ENCODE measurements at places on chromosomes 2 and 18.

- no peak for DNase-seq
Observed at GRCh38 chr2:78941751-78942150, 83.8 kb upstream of the REG3G start.

DNA sequence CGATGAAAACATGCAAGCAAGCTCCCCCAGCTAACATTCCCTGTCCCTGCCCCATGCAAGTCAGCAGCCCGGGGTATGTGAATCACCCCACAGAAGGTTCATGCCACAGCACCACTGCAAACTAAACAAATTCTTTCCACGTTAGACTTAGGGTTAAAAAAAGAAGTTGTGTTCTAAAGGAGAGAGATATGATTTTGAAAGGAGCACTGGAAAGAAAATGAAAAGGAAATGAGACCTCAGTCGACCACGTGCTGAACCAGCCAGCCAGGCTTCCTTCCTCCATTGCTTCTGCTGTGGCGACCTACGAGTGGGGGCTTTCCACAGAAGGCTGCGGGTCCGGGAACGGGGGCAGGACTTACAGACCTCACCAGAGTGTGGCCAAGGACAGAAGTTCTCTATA, 52.0 kb downstream of the ARL4C start:
- DNase-seq, result no peak

DNA sequence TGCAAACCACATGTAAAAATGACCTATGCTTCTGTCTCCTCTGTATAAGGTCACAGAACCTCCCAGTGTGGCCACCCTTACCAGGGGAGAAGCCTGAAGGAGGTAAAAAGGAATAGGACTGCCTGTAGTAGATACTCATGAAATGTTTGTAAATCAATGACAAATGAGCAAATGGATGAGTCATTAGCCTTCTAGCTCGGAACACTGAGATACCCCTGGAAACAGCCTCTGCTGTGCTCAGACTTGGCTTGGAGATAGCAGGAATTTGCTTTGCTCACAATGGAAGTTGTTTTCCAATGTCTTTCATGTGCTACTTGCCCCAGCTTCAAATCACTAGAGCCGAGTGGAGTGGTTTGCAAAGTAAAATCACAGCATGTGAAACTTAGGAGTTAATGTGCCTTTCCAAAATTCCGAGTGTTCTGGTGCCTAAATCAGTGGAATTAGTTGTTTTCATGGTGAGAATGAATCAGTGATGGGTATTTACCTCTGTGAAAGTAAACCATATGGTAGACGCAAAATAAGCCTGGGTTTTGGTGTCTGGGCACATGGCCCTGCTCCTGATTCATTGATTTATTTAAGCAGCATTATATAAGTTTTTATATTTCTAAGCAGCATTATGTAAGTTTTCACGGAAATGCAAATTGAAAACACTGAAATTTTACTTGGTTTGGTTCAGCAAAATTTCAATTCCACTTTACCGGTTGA, 154.0 kb upstream of the MAP3K20 start:
- DNase-seq, result no peak

GRCh38 chr18:25005541-25006403, 346.2 kb downstream of the ZNF521 start:
- no peak for DNase-seq

- no peak for DNase-seq
Observed at GRCh38 chr2:84880645-84881521, at the start of gene TRABD2A. TRABD2A (minus strand) TSS chr2:84881084; CDS start chr2:84881039, 45 bp downstream.

DNA sequence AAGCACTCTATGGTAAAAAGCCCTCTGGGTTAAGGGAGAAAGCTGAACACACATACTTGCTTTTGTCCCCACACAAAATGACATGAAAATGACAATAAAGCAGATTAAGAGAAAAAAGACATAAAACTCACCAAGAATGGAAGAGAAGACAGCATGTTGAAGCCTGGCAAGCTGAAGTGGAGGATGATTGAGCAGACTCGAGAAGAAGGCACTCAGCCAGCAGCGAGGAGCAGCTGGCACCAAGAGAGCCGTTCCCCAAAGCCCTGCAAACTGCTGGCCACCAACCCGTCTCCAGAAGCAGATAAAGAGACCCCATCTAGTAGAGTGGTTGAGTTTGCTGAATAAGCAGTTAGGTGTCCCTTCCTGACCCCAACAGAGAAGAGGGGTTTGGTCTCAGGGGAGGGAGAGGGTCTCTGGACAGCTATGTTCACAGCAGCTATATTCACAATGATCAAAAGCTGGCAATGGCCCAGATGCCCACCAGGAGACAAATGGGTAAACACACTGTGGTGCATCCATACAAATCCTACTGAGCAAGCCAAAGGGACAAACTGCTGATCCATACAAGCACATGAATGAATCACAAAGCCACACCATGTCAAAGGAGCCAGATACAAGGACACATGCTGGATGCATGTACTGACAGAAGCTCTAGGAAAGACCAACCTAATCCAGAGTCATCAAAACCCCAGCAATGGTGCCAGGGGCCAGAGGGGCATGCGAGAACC, 36.9 kb downstream of the FAM168B start:
- DNase-seq, result no peak

DNA sequence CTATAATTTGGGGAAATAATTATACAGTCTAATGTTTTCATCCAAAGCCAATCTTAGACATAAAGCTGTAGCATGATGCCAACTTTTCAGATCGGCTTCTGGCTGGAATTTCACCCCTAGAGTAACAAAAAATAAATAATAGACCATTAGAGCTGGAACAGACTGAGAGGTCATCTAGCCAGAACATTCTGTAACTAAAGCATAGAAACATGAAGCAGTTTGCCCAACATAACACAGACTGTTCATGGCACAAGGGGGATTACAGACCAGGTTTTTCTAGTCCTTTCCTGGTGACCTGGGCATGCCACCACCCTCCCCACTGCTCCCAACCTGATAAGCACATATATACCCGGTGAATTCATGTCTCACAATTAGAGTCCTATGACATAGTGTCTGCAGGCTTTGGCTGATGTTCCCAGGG, 116.4 kb upstream of the PPP1CB start:
- DNase-seq, result no peak

DNA sequence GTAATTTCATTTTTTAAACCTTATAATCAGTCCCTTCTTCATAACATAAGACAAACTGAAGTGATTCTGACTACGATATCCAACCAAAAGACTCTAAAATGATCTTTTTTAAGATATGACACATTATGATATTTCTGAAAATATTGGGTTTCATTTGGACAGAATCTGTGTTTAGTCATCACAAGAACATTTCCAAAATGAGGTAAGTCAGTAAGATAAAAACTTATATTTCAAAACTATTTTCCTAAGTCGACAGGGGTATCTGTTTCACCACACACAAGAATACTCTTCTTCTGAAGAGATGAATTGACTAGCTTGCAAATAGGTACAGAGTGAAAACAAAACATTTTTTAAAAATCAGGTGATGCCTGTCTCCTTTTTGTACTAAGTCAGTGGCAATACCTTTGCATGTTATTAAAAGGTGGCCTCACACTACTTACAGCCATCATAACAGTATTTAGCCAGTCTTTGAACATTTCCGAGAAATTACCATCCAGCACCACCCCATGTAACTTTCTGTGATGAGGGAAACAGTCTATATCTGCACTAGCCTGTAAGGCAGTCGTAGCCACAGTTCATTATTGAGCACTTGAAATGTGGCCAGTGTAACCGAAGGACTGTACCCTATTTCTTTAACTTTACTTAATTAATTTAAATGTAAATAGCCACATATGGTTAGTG, 13.5 kb downstream of the STK39 start:
- no peak for DNase-seq

- DNase-seq, result no peak
Observed at GRCh38 chr2:122875091-122875865, 1119.8 kb downstream of the TSN start.

DNA sequence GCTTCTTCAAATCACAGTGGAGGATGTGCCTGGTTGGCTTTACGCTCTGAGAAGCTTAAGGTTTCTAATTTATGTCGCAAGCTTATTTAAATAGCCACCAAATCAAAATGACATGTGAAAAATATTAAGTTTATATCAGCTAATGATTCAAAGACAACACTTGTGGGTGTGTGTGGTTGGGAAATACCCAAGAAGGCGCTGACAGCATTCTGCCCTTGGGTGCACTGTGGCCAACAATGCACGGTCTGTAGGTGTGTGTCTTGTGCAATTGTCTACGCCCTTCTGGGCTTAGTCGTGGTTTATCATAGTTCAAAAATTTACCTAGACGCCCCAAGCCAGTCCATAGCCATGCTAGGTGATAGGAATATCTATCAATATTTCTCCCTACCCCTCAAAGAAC, 60.9 kb downstream of the KCTD1 start:
- DNase-seq, result no peak

DNA sequence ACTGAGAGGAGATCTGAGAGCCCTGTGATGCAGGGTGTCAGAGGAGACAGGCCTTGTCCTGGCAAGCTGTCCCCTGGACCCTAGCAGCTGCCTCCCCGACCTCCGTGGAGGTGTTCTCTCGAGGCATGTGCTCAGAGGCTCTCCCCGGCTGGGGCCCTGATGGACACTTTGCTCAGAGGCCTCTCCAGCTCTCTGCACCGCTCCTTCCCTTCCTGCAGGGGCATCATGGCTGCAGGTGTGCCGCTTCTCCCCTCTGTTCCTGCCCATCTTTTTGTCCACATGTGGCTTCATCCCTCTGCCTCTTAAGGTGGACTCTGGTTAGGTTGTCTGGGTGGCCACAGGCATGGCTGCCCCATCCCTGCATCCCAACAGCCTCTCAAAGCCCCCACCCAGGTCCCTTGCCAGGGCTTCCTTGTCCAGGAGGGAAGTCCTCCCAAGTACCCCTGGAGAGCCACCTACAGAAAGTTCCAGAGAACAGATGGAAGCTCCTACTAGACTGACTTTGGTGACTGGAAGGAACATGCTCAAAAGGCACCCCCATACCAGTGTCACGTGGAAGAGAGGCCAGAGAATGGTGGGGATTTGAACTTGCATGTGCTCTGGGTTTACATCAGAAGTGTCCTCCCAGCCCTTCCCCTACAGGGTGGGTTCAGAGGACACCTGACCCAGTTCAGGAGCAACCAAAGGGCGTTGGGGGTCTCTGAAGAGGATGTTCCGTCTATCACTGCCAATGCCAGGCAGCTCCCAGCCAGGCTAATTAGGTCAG, 120.4 kb downstream of the KLHL29 start:
- DNase-seq, result no peak

DNA sequence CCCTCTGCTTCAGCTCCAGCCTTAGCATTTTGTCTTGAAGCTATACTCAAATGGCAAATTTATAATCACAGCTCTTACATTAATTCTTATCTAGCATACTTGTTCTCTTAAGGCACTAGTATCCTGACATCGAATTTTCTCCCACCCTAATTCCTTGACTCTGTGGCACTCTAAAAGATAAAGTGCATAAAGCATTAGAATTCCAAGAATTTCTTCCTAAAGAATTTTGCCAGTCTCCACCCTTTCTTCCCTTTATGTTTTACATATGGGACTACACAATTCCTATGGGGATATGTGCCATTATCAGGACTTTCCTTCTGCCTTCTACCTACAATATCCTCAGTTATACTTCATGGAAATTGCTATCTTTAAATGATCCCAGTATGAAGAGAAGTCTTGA, 560.3 kb downstream of the ARHGAP15 start:
- no peak for DNase-seq

GRCh38 chr2:239629926-239630617, 229.3 kb upstream of the HDAC4 start:
- DNase-seq, result no peak

GRCh38 chr2:1462994-1463393, 49.7 kb downstream of the TPO start:
- no peak for DNase-seq

DNA sequence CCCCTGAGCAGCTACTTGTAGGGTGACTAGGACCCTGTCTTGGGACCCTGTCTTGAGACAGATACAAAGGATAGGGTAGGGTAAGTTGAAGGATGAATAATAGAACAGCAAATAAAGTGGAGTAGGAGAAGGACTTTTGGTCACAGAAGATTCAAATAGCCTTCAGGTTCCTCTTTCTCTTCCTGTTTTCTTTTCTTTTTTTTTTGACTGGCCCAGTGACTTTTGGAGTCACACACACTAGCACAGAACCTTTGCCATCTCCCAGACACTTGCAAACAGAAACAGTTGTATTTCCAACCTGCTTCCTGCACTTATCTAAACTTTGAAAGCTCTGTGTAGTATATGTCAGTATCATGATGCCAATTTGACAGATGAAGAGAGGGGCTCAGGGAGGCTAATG, 108.2 kb downstream of the TDRD15 start:
- no peak for DNase-seq

- DNase-seq, result peak; percentile 2
Observed at GRCh38 chr2:81324046-81324445, 1019.5 kb upstream of the LRRTM1 start.

DNA sequence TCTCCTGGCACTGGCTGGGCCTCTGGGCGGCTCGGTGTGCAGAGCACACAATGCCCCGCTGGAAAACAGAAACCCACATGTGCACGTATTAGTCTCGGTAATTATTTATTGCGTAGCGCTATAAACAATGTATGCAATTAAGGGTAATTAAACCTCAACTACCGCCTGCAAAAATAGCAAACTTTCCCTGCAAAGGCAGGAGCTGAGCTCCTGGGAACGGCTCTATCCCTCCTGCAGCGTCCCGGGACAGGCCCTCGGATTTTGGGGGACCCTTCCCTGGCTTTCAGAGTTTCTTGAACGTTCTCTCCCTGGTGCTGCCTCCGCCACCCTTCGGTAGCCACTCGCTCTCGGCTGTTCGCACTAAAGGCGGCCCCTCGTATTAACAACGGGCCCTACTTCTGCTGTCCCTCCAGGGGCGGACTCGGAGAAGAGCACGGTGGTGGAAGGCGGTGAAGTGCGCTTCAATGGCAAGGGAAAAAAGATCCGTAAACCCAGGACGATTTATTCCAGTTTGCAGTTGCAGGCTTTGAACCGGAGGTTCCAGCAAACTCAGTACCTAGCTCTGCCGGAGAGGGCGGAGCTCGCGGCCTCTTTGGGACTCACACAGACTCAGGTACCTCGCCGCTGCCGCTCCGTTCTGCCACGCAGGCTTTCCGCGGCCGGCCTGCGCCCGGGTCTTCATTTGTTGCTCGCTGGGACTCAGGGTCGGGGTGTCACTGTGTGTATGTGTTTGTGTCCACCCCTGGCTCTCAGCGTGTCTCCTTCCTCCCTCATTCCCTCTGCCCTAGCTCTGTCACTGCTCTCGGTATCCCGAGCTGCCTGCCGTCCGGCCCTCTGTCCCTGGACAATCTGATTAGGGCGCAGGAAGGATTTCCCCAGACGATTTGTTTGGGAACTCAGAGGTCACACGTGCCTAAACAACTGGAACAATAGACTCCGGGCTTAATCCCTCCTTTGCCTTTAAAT, 1.2 kb downstream of the DLX1 start:
- peak; percentile 71 for DNase-seq

- no peak for DNase-seq
Observed at GRCh38 chr18:5851998-5852397, 43.3 kb downstream of the TMEM200C start.

GRCh38 chr2:950080-950966, at the start of gene SNTG2:
SNTG2 (plus strand) TSS chr2:950849; CDS start chr2:950997, 148 bp downstream.
- peak; percentile 39 for DNase-seq

GRCh38 chr2:149020432-149020851, 18.1 kb upstream of the LYPD6B start:
- DNase-seq, result peak; percentile 8

All from NCI-H510A (cell line).